ENCODE measurements at places on chromosomes 4 and X.

GRCh38 chrX:101931136-101931487 is 715 bp downstream of the ZMAT1 start:
- no peak for DNase-seq

GRCh38 chrX:131923614-131924250 is 99.4 kb upstream of the STK26 start:
- DNase-seq, result no peak

DNA sequence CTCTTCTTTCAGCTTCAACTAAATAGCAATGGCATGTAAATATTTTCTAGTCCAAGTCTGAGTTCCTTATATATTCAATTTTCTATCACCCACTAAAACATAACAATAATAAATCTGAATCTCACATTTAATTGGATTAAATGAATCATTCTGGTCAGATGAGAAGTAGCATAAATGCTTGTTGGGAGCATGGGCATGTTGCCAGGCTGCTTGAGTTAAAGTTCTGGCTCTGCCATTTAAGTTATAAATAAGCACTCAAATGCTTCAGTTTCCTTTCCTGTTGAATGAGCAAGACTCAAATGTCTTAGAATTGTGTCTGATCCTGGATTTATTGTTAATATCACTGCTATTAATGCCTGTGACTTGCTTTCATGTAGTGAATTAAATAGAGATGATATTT is 496.3 kb downstream of the STPG2 start:
- no peak for DNase-seq

GRCh38 chr4:186020793-186021407 is 48.1 kb upstream of the TLR3 start:
- no peak for DNase-seq

- no peak for DNase-seq
These were observed 400.8 kb upstream of the SLIT2 start for GRCh38 chr4:19850909-19851308.

GRCh38 chrX:139905051-139905450 is 27.8 kb downstream of the ATP11C start:
- no peak for DNase-seq

GRCh38 chr4:67198727-67199126 is 346.6 kb downstream of the CENPC start:
- DNase-seq, result no peak

DNA sequence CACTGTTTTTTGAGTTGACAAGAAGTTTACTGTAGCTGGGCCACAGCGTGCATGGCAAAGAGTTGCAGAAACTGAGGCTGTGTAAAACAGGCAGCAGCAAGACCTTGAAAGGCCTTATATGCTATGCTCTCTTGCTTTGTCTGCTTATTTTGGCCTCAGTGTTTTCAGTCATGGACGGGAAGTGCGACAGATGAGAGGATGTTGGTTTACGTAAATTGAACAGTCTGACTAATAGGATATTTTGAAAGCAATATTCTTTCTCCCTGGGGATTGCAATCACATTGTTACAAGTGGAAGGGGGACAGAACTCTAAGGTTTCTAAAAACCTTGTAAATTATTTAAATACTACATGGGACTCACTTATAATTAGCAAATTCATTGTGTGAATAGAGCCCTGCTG is 32.2 kb upstream of the MAGEA10 start:
- DNase-seq, result no peak

- no peak for DNase-seq
These were observed 9.1 kb downstream of the SERTM2 start for GRCh38 chrX:111520506-111520905.

- DNase-seq, result no peak
These were observed 39.4 kb downstream of the ZNF185 start for GRCh38 chrX:152937236-152937635.

DNA sequence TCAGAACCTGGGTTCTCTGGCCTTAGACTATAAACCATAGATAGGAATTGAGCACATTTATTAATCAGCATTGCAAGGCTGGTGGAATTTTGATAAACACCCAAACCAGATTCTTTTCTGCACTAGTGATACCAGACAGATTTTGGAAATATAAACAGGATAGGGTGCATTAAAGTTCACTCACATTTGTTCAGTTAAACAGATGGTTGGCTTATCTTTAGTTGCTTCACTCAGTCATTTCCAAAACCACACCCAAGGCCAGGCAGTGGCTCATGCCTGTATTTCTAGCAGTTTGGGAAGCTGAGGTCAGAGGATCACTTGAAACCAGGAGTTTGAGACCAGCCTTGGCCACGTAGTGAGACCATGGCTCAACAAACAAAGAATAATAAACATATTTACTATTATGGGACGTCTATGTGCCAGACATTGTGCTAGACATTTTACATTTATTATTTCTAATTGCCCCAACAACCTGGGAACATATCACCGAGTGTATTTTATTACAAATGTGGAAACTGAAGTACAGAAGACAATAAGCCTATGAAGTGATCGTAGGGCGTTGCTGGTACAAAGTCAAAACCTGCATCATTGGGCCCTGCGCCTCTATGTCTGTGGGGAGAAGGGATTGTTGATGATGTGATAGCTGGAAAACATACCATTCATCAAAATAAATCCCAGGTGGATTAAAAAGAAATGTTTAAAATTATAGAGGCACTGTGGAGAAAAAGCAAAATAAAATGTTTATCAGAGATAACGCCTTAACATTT is 15.0 kb downstream of the ADD1 start:
- no peak for DNase-seq

- no peak for DNase-seq
These were observed 9.6 kb downstream of the SLC25A5 start for GRCh38 chrX:119477812-119478232.

GRCh38 chrX:123405231-123405630 is 221.2 kb downstream of the GRIA3 start:
- no peak for DNase-seq

DNA sequence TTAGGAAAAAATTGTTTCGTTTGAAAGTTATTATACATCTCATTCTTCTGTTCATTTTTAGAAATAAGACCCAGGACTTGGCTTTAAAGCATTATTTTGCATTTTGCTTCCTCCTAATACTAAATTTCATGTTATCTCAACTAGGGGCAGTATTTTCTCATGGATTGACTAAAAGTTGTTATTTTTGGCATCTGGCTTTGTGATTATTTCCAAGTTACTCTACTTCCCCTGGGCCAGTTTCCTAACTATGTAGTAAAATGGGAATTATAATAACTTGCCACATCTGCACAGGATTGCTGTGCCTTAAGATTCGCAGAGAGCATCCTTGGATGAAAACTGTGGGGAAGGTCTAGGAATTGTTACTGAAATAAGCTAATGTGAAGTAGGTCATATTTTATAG is 3.0 kb downstream of the RBPJ start:
- no peak for DNase-seq

DNA sequence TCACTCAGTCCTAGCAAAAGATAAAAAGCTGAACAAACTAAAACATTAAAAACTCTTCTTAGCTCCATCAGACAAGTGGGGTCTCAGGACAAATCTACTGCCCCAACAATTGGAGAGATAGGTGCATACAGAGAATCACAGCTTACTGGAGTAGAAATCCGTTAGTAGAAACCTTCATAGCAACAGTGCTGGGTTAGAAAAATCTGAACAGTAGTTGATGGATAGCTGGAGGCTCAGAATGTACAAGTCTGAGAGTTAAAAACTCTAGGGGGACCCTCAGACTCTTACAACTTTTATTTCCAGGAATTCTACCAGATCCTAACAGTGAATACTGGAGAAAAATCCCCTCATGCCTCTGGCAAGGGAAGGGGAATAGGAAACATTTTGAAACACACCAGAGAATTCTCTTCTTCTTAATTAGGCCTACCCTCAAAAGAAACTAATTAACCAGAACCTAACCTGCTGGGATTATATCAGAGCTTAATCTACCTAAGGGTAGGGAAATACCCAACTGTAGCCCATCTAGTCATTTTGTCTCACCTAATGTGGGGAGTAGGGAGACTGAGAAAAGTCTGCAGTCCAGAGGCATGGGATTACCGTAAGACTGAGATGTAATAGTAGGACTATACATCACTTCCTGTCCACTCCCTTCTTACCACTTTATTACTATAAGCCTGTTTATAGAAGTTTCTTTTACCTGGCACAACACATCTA is 165.0 kb upstream of the CTSO start:
- DNase-seq, result no peak

- no peak for DNase-seq
These were observed 1030.1 kb downstream of the FSTL5 start for GRCh38 chr4:161133586-161134276.

DNA sequence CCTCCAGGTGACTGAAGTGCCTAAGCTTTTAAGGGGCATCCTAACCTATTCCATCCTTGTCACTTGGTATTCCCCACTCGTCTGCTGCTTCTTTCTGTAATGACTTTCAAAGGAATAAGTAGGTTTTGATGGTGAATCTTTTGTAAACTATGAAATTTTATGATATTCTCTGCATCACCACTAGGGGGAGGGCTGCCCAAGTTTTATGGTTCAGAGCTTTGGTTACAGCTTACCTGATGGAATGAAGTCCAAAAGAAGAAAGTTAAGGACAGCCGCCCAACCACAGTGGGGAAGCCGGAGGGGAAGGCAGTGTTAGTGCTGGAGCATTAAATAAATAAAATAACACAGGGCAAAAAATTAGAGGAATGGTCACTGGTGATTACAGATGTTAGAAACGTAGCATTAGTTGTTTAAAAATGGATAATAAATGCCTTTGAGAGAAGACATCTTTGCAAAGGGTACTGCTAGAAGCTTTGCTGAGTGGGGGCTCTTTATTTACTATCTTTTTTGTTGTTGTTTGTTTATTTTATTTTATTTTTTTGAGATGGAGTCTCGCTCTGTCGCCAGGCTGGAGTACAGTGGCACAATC is 204.9 kb downstream of the GBA3 start:
- DNase-seq, result no peak

GRCh38 chr4:11152684-11153083 is 276.0 kb downstream of the HS3ST1 start:
- DNase-seq, result no peak

GRCh38 chrX:31808357-31808756 is 736.5 kb upstream of the FTHL17 start:
- no peak for DNase-seq

DNA sequence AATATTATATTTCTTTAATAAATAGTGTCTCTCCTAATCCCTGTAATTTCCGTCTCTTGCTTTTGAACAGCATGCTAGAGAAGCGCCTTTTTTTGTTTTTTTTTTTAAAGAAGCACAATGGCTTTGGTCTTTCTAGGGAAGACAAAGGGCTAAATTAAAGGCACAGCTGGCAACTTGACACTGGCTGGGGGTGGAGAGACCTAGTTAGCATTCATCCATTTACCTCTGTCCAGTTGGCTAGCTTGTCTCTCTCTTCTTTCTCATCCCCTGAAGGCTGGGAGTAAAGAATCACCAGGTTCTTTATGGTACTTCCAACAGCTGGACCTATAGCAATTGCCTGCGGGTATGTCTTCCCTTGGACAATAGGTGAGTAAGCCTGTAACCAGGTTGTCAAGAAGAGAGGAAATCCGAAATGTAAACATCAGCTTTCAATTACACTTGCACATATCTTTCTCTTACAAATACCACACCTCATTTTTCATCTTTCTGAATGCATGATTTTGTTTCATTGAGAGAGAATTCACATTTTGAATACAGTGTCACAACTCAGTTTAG is 178.4 kb upstream of the GPR101 start:
- DNase-seq, result no peak

GRCh38 chrX:13891377-13892140 is 74.7 kb upstream of the GPM6B start:
- no peak for DNase-seq

- no peak for DNase-seq
These were observed 4.2 kb downstream of the CPEB2 start for GRCh38 chr4:15006416-15007024.

- DNase-seq, result no peak
These were observed 56.8 kb downstream of the ARHGAP24 start for GRCh38 chr4:85531560-85532341.

DNA sequence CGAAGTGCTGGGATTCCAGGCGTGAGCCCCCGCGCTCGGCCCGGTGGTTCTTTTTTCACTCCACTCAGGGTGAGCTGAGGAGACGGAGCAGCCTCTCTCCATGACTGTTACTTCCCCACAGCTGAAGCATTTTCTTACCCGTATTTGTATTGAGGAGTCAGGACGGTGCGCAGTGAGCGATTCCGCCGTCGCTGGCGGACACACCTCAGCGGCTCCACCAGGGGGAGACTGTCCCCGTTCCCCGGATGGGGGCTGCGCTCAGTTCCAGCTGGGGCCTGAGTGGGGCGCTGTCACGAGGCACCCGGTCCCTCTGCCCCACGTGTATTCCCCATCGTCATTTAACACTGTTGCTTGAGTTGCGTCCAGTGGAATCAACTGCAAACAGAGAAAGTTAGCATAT is 844.0 kb upstream of the FRG1 start:
- DNase-seq, result no peak

GRCh38 chrX:131735127-131735526 is 191.3 kb downstream of the OR13H1 start:
- no peak for DNase-seq

DNA sequence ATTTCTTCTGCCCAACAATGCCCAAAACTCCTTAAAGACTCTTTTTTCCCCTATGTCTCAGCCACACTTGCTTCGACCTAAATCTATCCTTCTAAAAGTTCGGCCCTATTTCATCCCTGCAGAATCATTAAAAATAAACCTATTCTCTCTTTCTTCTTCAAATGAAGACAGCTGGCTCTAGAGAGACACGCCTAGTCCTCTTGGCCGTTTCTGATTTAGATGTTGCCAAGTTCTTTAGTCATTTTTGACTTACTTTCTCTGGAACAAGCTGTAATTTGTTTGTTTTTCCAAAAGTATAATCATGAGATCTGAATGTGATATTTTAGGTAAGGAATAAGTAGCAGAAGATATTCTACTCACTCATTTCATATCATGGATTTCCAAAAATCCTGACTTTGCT is 211.6 kb downstream of the CENPC start:
- DNase-seq, result no peak

GRCh38 chr4:10706236-10706635 is 21.7 kb upstream of the CLNK start:
- no peak for DNase-seq

DNA sequence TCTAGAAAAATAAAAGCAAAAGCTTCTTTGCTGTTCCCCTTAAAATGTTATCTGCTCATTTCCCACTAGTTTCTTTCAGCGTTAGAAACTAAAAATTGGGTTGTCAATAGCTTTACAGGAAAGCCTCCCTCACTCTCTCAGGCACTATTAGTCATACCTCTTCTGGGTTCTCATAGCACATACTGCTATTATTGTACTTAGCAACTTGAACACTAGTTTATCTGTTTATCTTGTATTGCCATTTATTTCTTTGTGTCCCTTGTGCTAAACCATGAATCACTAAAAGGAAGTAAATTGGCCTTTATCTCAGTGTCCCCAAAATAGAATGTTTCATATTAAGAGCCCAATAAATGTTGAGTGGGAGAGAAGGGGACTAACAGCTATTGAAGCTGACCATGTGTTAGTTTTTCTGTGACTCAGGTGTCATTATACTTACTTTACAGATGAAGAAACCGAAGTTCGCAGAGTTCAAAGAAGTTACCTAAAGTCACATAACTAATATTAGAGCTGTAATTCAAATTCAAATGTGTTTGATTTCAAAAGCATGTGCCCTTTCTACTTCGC is 124.8 kb upstream of the CITED1 start:
- no peak for DNase-seq

- no peak for DNase-seq
These were observed 40.8 kb downstream of the CCNG2 start for GRCh38 chr4:77197831-77198230.

Measured in stimulated activated CD4-positive, alpha-beta T cell treated with anti-CD3 and anti-CD28 coated beads, Interleukin-15, amount 100 ng/mL, for 1 hour (primary cell).